Stimulated activated CD4-positive, alpha-beta T cell treated with anti-CD3 and anti-CD28 coated beads, Interleukin-15, amount 100 ng/mL, for 48 hours (primary cell): ENCODE measurements at places on chromosomes 16 and 17.

GRCh38 chr16:23496821-23497542 lies 13.3 kb downstream of the GGA2 start:
- DNase-seq: no peak

GRCh38 chr17:47694581-47695428 lies 844 bp downstream of the TBKBP1 start:
- DNase-seq: peak; percentile 58

GRCh38 chr16:31710880-31711279 lies 162.7 kb upstream of the ZNF267 start:
- DNase-seq: no peak

- no peak for DNase-seq
Observed at GRCh38 chr16:85209526-85210121, 97.4 kb upstream of the CIBAR2 start.

GRCh38 chr17:45276031-45276430 lies 14.1 kb upstream of the SPATA32 start:
- no peak for DNase-seq

DNA sequence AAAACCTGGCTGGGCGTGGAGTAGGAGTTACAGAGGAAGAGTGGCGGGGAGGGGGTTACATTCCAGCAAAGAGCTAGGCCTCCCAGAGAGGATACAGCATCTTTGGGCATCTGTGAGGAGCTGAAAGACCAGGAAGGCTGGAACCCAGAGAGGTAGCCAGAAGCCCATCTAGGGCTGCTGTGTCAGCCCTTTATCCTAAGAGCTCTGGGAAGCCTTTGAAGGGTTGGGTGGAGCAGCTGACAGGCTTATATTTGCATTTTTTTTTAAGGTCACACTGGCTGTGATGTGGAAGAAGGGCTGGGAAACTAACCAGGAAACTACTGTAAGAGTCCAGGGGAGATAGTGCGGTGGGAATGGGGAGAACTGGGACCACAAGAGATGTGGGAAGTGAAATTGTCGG lies 6.8 kb upstream of the CNOT1 start:
- DNase-seq: no peak

- no peak for DNase-seq
Observed at GRCh38 chr16:12339686-12340085, 363.2 kb downstream of the SNX29 start.

DNA sequence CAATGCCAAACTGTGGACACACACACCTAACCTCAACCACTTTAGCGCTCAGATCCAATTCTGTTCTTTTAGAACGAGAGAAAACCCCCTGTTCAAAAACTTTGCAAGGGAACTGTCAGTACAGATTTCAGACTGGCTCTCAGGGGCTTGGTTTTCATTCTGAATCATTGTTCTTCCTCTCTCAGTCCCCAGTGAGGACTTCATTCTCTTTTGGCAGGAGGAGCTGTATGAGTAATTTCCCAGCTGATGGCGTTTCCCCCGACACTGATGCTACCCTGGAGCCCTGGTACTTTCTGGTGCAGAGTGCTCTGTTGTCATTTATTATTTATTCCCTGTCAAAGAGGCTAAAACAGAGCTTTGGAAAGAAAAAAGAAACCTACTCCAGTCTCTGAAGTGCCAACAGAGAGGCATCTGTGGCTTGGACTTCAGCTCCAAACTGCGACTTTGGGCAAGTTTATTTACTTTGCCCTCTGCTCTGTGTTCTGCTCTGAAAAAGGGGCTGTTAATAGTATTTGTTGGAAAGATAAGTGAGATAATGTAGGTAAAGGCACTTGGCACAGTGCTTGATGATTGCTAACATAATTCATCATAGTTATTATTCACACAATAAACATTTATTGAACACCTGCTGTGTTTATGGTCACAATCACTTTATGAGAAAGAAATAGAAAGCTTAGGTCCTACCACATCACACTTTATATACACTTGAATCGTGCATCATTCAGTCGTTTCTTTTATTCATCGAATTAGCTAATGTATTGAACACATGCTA lies 28.3 kb downstream of the ETV4 start:
- DNase-seq: no peak

DNA sequence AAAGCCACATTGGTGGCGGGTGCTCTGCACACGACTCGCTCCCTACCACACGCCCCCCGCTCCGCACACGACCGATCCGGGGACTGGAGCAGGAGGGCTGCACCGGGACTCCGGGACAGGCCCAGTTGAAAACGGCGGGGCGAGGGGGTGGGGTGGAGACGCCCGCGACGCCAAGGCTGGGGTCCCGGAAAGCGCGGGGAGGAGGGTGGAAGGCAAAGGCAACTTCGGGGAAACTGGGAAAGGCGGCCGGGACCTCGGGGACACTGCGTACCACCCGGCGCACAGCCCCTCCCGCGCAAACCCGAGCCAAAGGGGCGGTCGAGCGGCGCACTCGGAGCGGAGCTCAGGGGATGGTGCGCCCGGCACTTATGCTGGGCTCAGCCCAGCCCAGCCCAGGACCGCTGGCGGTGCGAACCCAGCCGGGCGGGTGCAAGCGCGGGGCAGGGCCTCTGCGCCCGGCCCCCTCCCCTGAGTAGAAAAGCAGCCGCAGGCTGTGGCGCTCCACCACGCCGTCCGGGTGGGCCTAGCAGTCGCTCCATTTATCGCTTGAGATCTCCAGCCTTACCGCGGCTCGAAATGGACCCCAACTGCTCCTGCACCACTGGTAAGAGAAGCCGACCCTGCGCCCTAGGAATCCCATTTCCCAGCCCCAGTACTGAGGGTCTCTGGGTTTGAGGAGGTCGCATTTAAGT lies at the start of gene MT1M:
Gene MT1M (plus strand): TSS at position 504 of the 692 bp plus-strand sequence. CDS start 73 bp downstream, at position 577.
- DNase-seq: no peak

DNA sequence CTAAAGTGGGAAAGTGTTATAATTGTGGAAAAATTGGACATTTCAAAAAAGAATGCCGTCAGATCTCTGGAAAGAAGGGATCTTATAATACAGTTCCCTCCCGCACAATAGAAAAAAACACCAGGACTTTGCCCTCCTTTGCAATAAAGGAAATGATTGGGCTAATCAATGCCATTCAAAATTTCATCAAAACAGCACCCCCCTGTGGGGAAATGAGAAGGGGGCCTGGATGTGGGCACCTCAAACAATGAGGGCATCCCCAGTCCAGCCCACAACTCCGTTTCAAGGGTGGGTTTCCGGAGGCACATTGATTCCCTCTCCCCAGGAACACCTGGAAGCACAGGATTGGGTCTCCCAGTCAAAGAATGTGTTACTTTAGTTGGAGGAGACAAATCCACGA lies 26.1 kb downstream of the CD300LG start:
- no peak for DNase-seq
